ENCODE measurements at places on chromosomes 2 and 18.

DNA sequence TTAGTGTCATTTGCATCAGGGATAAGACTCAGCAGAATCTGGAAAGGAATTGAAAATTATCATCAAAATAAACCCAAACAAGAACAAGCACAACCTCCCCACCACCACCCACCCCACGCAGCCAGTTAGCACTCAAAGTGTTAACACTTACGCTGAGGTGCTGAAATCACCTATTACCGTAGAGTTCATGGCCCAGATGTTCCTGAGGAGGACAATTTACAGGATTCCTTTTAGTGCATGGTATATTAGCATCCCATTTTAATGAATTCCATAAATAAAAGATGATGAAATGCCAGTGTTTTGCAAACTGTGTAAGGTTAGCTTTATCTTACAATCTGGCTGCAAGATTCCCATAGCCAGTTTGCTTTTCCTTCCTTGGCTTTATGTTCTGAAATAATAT, 359.3 kb upstream of the SOX11 start:
- DNase-seq, result no peak

GRCh38 chr18:2293109-2293839, 278.0 kb downstream of the METTL4 start:
- no peak for DNase-seq

DNA sequence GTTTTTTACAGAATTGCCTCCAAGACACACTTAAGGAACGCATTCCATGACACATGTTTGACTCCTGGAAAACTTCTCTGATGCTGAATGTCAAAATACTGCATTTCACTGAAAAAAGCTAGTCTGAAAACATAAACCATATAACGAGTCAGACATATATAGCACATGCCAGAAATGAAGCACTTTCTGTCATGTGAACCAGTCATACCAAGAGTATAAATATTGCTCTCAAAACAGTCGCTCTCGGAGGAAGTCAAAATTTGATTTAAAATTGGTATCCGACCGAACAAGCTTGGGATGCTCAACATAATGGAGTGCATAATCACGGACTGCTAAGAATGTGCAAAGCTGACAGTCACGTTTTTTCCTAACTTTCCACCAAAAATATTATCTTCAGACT, 115.9 kb downstream of the PIEZO2 start:
- DNase-seq, result no peak

DNA sequence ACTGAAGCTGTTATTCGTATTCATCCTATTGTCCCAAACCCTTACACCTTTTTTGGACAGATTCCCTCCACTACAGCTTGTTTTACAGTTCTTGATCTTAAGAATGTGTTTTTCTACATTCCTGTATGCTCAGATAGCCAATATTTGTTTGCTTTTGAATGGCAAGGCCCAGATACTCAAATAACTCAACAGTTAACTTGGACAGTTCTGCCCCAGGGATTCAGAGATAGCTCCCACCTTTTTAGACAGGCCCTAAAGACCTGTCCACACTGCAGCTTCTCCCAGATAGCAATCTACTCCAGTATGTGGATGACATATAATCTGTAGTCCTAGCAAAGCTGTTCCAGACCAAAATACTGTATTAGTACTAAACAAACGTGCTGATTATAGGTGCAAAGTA, 7.1 kb upstream of the AGXT start:
- DNase-seq, result no peak

DNA sequence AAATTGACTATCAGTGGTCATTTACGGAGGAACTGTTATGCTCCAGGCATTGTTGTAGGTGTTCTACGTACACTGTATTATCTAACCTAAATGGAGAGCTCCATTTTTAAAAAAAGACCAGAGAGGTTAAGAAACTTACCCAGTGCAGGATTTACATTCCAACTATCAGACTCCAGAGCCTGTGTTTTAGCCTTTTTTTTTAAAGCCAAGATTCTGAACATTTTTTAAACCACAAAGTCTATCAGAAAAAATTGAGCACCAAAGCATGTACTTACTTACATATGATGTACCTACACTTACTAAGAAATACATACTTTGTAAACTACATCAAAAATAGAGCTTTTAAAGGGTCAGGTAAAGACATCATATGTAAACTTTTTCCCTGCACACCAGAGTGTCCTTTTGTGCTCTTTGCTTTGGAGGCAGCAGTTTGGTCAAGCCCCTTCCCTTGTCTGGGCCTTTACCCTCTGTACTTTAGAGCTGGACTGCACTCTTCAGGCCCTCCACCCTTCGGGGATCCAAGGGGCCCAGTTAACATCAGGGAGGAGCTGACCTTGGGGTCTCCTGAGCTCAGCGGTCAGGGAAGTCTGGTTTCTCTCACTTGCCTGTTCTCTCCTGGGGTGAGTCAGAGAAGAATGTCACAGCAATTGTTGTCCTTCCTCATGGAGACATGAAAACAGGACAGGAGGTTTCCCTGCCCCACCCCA, 58.4 kb downstream of the ITGB1BP1 start:
- no peak for DNase-seq

DNA sequence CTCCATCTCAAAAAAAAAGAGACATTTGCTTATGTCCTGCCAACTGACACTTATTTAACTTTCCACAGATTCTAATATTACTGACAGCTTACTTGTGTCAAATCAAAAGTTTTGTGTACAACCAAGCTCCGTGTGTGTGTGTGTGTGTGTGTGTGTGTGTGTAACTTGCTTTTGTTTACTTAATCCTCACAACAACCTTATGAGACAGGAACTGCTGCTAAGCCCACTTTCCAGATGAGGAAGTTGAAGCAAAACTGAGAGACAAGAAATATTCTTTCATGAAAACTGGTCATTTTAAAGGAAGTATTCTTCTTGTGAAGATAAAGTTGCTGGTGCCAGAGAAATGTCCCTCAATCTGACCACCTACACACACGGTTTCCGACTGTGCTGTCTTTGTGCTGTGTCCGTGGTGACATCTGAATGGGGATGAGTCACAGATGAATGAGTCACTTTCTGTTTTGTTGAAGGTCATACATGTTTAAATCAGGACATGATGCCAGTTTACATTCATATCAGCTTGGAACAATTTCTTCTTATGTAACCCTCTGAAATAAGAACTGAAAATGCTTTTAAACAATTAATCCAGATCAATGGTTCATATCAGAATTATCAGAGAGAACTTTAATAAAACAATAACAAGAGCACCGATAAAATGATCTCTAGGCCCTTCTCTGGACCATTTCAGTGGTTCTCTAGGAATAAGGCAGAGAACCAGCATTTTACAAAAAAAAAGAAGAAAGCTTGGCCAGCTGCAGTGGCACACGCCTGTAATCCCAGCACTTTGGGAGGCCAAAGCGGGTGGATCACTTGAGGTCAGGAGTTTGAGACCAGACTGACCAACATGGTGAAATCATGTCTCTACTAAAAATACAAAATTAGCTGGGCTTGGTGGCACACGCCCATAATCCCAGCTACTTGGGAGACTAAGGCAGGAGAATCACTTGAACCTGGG, 95.5 kb downstream of the THNSL2 start:
- no peak for DNase-seq

DNA sequence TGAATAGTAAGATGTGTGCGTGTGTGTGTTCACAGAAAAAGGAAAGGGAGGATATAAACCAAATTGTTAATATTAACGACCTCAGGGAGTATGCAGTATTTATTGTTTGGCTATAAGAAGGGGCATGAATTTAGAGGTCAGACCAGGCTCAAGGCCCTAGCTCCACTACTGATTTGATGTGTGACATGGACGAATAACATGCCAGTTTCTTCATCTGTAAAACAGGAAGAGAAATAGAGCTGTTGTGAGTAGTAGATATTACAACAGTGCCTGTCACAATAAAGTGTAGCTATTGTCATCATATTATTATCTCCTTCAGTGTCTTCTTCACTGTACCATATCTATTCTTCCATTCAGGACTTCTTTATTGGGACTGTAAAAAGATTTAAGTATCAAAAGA, 4.1 kb upstream of the MAT2A start:
- no peak for DNase-seq

DNA sequence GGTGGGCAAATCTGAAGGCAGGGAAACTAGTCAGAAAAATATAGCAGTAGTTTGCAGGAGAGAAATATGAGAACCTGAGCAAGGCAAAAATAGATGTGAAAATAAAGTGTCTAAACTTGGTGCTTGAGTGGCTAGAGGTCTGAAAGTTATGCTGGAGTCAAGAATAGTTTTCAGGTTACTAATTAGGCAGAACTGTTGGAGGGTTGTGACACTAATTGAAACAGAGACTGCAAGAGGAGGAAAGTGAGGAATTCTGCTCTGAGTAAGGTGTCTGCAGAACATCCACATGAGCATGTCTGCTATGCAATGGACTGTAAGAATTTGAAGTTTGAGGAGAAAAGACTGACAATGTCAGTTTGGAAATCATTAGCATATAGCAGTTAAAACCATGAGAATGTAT, 444.0 kb upstream of the LRRTM1 start:
- no peak for DNase-seq

- DNase-seq, result no peak
Observed at GRCh38 chr2:227447606-227448005, 24.4 kb upstream of the AGFG1 start.

DNA sequence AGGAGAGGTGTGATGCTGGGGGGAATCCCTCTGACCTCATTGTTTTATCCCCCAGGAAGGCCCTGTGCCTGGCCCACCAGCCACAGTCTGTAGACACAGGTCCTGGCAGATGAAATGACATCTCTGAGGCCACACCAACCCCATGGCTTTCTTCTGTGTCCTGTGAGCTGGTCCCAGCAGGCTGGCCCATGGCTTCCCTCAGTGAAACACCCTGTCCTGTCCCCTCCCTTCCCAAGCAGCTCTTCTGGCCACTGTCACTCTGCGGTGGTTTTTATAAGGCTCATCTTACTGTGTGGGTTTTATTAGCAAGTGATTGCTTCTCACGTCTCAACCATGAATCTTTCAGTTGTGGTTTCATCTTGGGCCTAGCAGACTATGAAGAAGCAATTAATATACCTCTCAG, 102.8 kb upstream of the STPG4 start:
- DNase-seq, result no peak

DNA sequence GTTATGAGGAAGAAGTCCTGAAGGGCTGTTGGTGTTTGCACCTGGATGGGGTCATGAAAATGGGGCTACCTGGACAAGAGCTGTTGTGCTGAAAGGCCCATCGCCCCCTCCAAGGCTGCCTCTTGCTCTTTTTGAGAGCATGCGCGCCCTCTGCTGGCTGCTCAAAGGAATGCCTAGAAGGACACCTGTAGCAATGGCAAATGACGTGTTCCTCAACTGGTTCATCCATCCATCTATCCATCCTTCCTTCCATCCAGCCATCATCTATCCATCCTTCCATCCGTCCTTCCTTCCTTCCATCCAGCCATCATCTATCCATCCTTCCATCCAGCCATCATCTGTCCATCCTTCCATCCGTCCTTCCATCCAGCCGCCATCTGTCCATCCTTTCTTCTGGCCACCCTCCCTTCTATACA, 17.2 kb upstream of the RPL31 start:
- DNase-seq, result peak; percentile 74

- no peak for DNase-seq
Observed at GRCh38 chr2:240384711-240385450, 50.6 kb upstream of the GPC1 start.

- no peak for DNase-seq
Observed at GRCh38 chr2:215777465-215778044, 235.8 kb downstream of the MREG start.

DNA sequence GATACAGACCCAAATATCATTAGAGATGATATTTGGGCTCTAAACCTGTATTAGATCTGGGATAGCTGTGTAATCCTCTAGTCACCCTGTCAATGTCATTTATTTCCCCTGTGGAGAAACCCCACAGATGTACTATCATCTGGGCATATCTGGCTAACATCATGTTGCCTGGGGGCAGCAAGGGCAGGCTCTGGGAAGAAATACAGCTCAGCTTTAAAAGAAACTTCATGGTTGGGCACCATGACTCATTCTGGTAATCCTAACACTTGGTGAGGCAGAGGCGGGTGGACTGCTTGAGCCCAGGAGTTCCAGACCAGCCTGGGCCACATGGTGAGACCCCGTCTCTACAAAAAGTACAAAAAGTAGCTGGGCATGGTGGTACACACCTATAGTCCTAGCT, 282.5 kb downstream of the SLC8A1 start:
- DNase-seq, result no peak

- DNase-seq, result no peak
Observed at GRCh38 chr18:59551902-59552635, 145.2 kb downstream of the CCBE1 start.

DNA sequence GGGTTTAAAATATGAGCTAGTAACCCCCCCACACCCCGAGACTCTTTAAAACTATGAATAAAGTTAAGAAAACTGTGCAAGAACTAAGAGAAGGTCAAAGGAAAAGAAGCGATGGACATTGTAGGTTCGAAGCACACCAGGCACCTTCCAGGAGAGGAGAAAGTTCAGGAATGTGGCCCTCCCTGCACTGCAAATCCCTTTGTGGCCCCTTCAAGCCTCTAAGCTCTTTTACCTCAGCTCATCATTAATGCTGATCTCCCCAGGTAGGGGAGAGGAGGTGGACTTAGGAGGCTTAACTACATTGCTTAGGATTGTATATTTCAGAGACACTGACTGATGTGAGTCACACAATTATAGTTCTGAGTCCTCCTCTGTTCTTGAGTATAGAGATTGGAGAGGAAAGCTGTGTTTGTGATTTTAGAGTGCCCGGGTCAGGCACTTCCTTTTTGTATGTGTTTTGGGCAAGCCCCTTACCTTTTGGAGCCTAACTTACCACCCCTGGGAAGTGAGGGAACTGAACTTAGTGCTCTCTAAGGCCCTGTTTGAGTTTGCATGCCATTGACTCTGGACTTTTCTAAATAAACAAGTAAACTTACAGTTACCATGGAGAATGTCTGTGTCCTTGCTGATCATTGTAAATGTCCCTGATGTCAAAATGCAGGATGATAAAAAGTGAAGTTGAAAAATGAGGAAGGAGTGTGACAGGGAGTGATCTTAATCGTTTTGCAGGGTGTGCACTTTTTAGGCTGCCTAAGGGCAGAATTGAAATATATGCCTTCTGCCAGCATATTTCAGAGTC, 140.8 kb upstream of the ZEB2 start:
- no peak for DNase-seq
